ENCODE measurements at places on chromosomes 12 and 14.

DNA sequence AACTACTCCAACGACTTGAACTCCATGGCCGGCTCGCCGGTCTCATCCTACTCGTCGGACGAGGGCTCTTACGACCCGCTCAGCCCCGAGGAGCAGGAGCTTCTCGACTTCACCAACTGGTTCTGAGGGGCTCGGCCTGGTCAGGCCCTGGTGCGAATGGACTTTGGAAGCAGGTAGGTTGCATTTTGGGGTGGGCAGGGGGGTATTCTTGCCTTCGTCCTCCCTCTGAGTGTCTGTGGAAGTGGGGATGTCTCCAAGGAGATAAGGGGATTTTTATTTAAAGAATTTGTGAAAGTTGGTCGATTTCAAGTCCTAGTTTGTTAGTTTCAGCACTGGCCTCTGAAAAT, 1.3 kb downstream of the ASCL1 start:
- DNase-seq: no peak

GRCh38 chr12:125418902-125419564, 353.8 kb downstream of the AACS start:
- DNase-seq: no peak

- no peak for DNase-seq
Observed at GRCh38 chr12:69475237-69475975, 5.2 kb downstream of the FRS2 start.

DNA sequence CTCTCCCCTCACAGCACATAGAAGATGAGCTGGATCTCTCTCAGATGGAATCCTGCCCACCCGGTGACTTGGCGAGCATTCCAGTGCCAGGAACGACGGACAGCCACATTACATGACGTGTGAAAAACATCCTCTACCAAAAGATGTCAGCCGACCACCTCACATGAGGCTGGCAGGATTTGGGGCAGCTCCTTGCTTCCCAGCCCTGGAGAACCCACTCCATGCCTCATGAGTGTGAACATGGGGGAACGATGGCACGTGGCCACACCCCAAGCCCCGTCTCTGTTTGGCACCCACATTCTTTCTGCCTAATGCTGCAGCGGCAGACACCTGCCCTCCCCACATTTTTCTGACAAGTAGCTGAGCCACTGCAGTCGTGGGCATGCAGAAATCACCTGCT, 202.5 kb downstream of the CALM1 start:
- no peak for DNase-seq

DNA sequence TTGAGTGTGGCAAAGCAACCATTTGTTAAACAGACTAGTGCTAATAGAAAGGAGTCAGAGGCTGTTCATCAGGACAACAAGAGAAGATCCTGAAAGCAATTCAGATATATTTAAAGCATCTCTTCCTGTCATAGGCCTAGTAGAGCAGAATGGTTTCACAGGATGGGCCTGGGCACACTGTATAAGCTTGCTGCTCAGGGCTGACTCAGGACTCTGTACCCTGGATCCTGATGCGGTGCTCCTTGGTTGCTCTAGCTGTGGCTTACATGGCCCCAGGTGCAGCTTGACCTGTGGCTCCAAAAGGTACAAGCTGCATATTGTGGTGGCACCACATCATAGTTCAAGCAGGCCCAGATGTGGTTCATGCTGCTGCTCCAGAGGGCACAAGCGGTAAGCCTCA, 313.4 kb downstream of the ETNK1 start:
- no peak for DNase-seq

DNA sequence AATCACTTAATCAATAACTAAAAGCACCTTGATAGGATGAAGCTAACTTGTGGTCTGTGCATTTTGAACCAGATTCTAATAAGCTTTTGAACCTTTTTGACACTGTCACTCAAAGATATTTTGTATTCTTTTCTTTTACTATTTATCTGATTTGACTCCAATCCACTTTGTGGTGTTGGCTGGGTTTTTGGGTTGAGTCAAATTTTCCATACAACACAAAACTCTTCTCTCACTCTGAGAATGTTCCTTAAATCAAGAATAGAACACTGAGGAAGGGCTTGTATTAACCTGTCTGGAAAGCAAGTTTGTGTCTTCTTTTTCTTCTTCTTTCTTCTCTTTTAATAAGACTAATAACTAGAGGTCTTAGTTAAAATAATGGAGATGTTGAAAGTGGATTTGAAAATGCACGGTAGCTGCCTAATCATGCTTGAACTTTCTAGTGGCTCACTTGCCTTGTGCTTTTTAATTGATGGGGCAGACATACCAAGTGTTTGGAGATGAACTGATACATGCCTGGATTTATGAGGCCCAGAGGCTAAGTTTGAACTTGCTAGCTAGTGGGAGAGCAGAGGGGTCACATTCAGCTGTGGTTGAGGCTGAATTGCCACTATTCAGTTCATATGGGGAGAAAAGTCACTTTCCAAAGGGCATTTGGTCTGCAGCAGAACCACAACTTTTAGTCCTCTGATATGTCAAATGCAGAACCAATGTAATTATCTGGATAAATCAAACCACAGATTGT, 93.5 kb upstream of the PTHLH start:
- no peak for DNase-seq

DNA sequence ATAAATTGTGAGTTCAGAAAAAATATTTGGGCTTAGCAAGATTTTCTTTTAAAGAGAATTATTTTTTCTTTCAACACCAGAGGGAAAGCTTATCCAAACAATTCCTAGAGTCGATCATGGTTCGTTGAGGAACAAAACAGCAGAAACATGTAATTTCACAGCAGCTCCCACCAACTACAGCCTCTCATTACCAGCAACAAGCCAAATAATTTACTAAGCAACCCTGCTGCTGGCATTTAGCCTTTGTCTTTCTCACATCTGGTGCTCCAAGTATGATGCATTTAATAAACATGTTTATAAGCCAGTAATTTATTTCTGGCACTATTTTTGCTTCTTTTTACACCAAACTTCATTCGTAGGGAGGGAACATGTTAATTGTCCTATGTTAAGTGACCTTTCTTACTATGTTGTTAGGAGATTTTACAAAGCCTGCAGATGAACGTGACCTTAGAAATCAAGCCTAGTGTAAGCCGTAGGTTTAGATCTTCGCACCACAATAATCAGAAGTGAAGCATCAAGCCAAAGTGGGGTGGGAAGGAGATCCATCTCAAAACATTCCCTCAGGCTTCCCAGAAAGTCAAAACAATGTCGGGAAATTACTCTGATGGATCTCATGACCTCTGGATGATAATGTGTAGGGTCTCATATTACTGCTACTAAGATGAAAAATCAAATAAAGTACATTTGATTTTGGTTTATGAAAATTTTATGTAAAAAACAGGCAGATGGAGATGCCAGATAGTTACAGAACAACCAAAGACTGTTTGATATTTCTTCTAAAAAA, 128.4 kb downstream of the RPAP3 start:
- DNase-seq: no peak

DNA sequence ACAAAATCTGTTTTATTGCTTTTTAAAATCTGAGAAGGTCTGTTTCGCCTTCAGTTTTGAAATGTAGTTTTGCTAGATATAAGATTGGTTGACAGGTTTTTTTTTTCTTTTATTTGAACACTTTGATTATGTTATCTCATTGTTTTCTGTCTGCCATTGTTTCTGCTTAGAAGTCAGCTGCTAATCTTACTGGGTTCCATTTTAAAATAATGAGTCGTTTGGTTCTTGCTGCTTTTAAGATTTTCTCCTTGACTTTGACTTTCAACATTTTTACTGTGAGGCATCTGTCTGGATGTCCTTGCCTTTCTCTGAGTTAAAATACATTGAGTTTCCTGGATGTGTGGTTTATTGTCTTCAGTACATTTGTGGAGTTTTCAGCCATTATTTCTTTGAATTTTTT, 56.7 kb downstream of the ADIPOR2 start:
- no peak for DNase-seq

DNA sequence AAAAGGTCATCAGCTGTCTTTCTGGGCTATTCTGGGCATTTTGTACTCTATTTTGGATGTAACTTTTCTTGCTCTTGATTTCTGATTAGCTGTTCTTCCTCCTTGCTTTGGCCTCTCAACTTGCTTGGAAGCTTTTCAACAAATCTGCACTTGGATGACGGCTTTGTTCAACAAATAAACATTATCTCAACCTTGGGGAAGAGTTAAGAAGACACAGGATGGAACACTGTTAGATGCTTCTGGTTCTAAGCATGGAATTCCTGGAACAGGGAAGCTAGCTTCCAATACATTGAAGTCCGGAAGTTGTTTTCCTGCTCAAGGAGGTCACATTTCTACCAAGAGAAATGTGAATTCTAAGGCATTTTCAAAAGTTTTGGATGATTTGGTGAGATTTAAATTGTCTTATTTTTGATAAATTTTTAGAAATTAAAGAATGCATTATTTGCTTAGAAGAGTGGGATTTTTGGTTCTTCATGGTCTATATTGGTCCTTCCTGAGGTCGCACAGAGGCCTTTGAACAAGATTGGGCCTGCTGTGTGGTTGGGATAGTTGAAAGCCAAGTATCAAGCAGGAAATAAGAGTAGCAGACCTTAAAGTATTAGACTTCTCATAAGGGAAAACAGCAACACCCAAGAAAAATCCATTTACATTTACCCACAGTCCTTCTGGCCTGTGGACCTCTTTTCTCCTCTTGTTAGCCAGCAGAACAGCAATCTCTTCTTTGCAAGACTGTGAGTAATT, 59.2 kb downstream of the PPFIBP1 start:
- no peak for DNase-seq

- no peak for DNase-seq
Observed at GRCh38 chr12:122081083-122081696, 2.6 kb downstream of the MLXIP start.

DNA sequence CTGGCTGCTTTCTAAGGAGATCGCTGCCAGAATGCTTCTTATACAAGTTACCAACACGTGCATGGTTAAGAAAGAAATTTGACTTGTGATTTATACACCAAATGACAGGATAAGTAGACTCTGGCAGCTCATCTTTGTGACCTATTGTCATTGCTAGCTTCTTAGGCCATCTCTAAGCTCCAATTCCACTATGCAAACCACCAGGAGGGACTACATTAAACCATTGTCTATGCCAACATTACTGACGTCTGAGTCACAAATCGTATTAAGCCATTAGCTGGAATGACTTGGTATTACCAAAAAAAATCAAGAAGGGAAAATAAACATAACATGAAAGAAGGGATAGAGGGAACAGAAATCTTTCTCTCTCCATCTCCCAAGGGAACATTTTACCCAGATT, 15.8 kb upstream of the VPS33A start:
- no peak for DNase-seq

GRCh38 chr12:128918481-128919260, 65.4 kb downstream of the GLT1D1 start:
- no peak for DNase-seq

DNA sequence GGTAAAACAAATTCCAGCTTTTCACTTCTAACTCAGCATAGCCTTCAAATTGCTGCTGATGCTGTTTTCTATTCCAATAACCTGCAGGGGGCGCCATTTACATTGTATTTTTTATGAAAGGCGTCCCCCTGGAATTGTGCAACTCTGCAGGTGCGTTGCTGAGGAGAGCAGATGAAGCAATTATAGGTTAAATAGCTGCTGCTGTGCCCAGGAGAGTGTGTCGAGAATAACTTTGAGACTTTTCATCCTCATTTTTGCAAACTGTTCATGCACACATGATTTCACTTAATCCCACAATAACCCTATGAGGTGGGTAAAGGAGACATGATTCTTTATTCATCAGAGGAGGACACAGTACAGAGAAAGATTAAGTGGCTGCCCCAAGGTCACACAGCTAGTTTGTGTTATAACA, 75.7 kb downstream of the MYRFL start:
- DNase-seq: peak; percentile 89

- DNase-seq: no peak
Observed at GRCh38 chr12:94863321-94864035, 140.0 kb downstream of the NDUFA12 start.

DNA sequence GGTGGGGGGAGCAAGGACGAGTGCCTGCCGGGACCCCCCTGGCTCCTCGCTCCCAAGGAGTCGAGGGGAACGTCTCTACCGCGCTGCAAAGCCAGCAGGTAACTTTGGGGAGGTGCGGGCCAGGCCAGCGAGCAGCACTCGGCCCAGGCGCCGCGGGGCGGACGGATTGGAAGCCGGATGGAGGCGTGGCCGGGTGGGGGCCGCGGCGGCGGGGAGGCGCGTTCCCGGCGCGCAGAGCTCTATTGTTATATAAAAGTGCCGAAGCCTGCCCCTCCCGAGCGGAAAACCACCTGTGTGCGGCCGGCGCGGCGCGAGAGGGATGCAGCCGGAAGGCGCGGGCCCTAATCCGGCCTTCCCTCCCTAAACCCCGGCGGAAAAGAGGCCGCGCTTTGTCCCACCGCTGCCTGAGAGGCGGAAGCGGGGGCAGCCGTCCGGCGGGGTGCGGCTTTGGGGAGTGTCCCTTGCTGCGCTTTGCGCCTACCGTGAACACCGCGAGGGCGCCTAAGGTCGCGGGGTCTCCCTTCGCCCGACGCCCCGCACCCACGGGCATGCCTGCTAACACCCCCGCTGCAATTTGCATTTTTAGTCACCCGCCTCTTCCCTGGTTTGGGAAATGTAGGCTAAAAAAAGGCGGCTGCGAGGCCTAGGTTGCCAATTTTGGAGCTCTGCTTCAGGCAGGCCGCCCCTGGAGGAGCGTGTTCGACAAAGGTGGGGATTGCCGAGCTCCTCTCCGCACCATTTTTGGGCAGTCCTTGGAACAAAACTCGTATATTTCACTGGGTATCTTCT, 1.7 kb upstream of the DUSP6 start:
- peak; percentile 72 for DNase-seq

GRCh38 chr12:101877806-101878242, 444 bp downstream of the DRAM1 start:
- DNase-seq: no peak

DNA sequence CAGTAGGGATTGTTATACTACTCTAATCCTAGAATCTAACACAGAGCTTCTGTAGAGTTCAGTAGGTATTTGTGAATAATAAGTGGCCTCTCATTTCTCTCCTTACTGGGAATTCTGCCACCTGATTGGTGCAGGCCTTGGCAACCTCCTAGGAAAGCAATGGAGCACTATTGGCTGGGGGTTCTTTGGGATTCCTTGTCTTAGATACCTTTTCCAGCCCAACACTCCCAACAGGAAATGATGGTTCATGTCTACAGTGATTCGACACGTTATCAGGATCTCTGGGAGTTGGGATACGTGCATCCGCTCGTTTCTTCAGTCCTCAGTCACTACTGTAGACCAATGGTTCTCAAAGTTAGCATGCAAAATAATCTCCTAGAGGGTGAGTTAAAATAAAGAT, 67.4 kb downstream of the ELK3 start:
- DNase-seq: no peak

- no peak for DNase-seq
Observed at GRCh38 chr12:69630191-69630590, 19.5 kb upstream of the LRRC10 start.

DNA sequence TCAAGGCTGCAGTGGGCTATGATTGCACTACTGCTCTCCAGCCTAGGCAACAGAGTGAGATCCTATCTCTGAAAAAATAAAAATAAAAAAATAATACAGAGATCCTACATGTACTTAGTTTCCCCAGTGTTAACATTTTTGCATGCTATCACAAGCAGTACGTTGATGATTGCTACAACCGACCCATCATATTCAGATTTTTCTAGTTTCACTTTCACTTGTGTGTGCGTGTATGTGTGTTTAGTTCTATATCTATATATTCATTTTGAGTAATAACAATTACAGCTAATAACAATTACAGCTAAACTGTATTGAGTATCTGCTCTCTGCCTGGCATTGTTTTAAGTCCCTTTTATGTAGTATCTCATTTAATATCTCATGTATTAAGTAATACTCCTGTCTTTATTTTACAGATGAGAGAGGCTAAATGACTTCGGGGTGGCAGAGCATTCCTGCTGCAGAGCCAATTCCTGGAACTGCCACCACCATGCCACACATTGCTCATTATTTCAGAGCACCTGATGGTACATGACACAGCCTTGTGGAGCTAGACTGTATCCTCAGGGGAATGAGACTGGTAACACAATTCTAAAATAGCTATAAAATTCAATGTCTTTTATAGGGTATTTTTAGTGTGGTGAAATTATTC, 153.1 kb downstream of the BCAT1 start:
- DNase-seq: no peak
